ENCODE measurements at places on chromosomes 16 and 17. TPM values are rescaled to one million over a fixed set of nuclear protein-coding genes. Genes with fewer than 3 reads are reported as not detected.
A peak's percentile ranks its signal among the peaks of the same experiment; 100 is the strongest.

Gene HOXB3
- 10.2 TPM for polyA plus RNA-seq

- no peak for DNase-seq
These were observed 18.4 kb downstream of the PRSS54 start for GRCh38 chr16:58276346-58276951.

Gene KCNH6
- polyA plus RNA-seq: not detected

DNA sequence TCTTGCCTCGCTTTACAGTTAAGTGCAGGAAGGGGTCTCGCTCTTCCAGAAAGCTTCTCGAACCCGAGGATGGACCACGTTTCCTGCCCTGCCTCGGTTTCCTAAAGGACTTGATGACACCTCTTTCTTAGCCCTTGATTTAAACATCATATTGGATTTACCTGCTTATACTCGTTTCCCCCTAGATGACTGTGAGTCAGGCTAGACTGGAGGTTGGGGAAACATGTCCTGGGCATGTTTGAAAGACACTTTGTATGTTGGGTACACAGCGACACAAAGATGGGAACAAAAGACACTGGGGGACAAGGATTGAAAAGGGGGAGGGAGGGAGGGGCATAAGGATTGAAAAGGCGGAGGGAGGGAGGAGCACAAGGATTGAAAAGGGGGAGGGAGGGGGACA lies 30.0 kb downstream of the SDK2 start:
- DNase-seq: no peak

DNA sequence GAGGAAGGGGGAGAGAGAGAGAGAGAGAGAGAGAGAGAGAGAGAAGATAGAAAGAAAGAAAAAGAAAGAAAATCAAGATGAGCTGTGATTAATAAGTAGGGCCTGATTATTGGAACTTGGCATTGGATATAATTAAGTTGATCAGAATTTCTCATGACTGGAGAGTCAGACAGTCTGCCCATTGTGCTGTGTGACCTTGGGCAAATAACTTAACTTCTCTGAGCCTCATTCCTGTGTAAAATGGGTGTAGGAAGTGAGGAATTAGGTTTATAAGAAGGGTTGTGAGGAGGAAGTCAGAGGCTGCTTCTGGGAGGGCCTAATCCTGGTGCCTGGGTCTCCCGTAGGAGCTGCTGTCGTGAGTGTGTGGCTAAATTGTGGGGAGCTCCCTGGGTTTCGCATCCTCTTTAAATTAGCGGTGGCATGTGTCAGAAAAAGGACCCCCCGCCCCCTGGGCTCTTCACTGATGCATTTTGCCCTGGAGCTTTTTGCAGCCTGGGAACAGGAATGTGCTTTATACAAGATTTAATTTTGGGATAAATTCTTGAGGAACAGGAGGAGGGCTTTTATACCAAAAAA lies 76.0 kb downstream of the CMIP start:
- DNase-seq: no peak

DNA sequence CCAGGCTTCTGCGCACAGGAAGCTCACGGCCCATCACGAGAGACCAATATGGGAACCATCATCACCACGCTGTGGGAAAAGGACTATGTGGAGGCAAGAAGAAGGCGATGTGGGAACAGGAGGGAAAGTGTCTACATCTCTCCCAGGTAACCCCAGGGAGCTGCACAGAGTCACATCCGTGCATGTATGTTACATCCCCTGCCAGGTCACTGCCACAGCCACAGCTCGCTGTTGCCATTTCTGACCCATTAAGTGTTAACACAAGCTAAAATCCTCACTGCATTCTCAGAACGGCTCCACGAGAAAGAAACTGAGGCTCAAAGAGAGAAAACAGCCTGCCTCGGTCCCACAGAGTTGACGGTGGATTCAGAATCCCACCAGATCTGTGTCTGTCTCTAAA lies 319.1 kb downstream of the FOXL1 start:
- DNase-seq: no peak

DNA sequence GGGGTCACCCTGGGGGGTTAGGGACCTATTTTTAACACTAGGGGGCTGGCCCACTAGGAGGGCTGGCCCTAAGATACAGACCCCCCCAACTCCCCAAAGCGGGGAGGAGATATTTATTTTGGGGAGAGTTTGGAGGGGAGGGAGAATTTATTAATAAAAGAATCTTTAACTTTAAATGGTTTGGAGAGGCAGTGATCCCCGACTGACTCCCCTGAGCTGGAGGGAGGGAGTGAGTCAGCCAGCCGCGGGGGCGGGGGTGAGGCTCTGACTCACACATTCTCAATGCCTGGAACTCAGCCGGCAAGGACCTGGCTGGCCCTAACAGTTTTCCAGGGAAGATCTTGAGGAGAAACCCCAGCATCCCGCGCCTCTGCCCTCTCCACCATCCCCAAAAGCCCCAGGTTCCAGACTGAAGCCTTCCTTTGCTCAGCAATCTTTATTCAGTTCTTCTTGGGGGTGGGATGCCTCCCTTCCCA lies 1.5 kb downstream of the HCFC1R1 start:
- peak; percentile 84 for DNase-seq

DNA sequence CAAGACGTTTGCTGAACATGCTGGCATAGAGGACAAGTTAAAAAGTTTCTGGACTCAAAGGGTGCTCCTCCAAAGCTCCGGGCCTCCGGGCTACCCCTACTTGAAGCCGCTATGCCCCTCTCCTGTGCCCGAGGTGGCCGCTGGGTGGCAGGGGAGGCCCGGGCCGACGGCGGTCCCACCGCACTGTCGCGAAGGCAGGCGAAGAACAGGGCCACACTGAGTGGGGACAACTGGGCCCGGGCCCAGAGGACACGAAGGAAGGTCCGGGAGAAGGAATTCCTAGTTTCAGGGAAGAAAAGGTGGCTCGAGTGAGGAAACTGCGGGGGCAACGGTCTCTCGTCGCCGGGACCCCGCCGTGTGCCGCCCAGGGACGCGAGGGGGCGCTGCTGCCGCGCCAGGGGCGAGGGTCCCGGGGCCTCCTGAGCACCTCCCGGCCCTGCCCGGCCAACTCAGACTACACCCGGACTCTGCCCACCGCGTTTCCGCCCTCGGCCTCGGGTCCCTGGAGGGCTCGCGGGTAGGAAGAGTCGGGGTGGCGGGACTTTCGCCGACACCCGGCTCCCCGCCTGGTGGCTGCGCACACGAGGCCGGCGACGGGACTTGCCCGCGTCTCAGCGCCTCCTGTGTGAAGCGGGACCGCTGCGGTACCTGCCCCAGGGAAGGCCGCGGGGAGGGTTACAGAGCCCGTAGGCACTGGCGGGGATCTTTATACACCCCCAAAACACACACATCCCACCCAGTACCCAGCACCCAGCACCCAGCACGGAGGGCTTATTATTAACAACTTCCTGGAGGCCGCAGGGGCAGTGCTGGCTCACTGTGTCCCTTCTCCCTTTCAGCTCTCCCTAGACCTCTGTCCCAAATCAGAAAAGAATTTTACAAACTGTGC lies 772 bp upstream of the CHCT1 start:
- peak; percentile 81 for DNase-seq

- DNase-seq: no peak
These were observed 123.5 kb downstream of the IRF8 start for GRCh38 chr16:86022381-86022960.

DNA sequence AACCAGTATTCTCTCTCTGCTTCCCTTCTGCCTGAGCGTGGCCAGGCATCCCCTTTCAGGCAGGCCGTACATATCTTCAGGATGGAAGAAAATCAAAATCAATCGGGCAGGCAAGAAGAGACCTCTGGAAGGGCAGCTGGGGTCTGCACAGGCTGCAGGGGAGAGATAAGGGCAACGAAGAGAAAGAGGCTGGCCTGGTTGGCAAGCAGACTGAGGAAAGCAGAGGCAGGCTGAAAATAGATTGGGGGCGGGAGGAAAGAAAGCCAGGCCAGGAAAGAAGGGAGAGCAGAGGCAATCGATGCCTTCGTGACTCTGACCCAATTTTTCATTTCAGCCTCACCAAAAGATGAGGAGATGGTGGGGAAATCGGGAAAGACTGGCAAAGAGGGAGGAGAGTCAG lies 18.1 kb downstream of the PIPOX start:
- no peak for DNase-seq

- no peak for DNase-seq
These were observed 110.8 kb upstream of the DNAH9 start for GRCh38 chr17:11487469-11487868.

Gene RUNDC3A
- 0.48 TPM for polyA plus RNA-seq

Gene CFAP97D1
- 0.04 TPM for polyA plus RNA-seq

DNA sequence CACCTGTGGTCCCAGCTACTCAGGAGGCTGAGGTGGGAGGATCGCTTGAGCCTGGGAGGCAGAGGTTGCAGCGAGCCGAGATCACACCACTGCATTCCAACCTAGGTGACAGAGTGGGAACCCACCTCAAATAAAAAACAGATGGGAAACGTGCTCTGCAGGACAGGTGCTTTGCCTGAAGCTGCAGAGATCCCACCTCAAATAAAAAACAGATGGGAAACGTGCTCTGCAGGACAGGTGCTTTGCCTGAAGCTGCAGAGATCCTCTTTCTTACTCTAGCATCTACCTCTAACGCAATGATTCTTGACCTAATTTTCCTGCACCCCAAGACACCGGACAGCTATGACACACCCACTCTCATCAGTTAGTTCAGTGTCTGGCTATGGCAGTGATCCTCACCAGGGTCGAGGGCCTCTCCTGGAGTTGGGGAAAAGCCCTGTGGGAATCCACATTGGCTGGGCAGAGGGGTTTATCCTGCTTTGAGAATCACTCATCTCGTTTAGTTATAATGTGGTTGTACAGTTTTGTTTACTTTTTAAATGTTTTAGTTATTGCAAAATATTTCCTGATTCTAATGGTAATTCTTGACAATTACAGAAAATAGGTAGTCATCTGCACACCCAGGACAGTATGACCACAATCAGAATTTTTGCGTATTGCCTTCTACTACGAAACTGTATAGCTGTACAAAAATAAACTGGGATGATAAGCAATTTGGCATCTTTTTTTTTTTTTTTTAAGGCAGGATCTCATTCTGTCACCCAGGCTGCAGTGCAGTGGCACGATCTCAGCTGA lies 11.4 kb downstream of the VPS53 start:
- DNase-seq: no peak

DNA sequence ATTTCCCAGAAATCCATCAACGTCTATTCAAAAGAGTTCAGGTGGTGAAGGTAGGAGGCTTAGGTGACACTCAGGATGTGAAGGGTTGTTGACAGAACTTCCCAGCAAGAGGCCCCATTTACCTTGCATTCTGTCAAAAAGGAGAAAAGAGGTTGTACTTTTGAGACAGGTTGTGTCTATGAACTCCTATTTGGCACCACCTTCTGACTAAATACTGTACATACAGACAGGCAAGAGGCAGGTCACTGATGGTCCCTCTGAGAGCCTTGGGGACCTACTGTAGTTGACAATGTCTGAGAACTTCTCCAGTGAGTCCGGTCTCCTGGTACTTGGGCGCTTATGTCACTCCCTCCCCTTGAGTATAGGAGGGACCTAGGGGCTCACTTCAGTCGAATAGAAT lies 479.3 kb upstream of the ZFHX3 start:
- peak; percentile 9 for DNase-seq

DNA sequence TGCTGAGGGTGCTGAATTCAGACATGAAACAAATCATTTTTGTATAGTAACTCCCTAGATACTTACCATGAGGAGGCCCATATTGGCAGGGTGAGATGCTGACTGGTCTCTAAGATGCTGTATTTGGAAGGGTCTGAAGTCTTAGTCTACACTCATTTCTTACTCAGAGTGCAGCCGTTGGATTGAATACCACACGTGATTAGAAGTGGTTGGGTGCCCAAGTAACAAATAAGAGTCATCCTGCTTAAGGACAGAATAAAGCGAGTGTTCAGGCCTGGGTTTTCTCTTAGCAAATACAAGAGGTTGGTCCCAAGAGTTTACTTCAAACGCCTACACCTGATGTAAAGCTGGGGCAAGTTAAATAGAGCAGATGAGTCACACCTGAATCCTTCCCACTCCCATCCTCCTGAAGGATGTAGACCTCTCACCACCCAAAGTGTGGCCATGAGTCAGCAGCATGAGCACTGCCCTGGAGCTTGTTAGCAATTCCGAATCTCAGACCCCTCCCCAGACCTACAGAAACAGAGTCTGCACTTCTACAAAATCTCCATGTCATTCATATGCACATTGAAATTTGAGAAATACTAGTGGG lies 284.6 kb upstream of the CDH5 start:
- peak; percentile 3 for DNase-seq

DNA sequence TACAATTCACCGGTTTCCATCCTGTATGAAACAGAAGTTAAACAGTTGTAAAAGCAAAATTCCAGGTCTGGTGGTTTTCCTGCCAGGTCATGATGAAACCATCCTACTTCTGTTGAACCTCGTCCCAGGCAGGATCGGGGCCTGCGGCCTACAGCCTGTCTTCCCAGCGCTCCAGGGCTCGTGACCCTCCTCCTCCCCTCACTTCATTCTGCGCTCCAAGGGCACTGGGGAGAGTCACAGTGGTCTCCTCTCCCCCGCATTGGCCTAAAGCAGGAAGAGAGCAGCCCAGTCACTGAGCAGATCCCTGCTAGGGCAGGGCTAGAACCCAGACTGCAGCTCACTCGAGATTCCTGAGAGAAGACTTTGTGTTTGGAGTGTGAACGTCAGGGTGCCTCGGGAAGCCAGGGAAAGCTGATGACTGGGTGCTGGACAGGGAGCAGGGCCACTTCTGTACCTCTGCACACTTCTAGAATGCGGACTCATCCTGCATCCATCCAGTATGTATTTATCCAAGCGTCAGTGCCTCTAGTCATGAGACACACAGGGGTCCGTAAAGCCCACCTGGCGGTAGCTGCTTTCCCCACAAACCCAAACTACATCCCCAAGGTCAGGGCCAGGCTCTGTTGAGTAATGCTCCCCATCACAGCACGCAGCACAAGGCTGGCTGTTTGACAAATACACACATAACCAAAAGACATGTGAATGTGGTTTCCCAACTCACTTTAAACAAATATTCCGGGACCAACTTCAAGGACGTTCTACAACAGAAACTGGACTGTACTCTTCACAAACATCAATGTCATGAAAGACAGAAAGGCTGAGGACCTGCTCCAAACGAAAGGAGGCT lies 1.7 kb upstream of the ITGAE start:
- no peak for DNase-seq

DNA sequence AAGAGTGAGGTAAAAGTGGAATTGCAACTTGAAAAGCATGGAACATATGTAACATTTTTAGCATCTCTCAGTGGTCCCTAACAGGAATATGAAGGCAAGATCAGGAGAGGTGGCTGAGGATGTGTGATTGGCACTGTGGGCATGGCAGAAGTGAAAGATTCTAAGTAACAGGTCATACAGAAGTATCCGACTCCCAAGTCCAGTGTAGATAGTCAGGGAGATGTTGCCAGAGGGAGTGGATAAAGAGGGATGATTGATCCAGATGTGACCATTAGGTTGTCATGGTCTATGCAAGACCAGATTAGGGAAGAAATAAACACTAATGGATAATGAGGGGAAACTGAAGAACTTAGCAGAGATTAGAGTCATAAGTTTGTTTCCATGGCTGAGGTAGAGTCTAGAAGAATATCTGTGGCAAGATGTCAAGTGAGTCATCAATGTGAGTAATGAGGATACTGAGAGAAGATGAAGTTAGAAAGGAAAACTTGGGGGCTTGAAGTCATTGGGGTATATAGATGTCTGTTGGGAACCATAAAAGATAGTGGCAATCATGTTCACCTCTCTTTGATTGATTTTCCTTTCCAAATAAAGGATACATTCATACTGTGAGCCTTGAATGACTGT lies 23.9 kb upstream of the CAPNS2 start:
- DNase-seq: no peak

Gene HBQ1
- 3.2 TPM for polyA plus RNA-seq

Data from A549 (cell line).